ENCODE measurements at places on chromosomes 3 and 15. TPM values are rescaled to one million over a fixed set of nuclear protein-coding genes. Genes with fewer than 3 reads are reported as not detected.

The MESD gene
- total RNA-seq: 17.1 TPM

The RBP2 gene
- total RNA-seq: not detected

The ITPKA gene
- total RNA-seq: 1.6 TPM

The ZNF620 gene
- total RNA-seq: 0.86 TPM

The MRAS gene
- 46.4 TPM for total RNA-seq

The PRSS50 gene
- total RNA-seq: not detected

The C3orf49 gene
- not detected for total RNA-seq

The MYZAP gene
- 0.43 TPM for total RNA-seq

The TIPIN gene
- total RNA-seq: 10.0 TPM

The ADCY5 gene
- 0.43 TPM for total RNA-seq

DNA sequence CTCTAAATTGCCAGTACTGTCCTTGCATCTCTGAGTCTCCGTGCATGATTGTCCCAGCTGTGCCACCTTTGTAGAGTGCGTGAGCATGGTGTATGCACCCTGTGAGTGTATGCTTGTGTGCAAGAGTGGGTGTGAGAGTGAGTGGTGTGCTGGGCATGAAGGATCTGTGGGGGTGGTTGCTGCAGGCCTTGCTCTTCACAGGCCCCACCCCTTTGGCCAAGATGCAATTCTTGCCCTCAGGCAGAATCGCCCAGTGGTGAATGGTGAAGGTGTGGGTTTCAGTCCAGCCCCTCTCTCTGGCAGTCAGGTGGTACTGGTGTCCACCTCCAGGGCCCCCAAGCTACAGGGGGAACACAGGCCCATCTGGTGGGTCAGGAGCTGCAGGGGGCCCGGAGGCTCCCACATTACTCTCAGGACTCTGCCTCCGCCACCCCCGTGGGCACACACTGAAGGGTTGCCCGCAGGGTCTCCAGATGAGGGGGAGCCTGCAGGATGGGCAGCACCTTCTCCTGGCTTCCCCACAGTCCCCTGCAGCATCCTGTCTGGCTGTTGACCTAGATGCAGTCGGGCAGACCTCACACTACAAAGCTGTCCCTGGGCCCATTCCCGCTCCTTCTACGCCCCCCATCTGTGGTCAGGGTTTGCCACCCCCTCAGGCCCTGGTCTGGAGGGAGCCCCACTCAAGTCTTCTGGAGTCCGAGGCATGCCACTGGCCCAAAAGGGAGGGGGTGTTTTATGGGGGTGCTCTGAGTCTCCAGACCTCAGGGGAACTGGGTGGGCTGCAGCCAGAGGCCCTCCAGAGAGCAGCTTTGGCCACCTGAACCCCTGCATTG lies 8.3 kb upstream of the ROPN1B start:
- no peak for DNase-seq

- DNase-seq: no peak
Measured at GRCh38 chr15:96337365-96338023, 7.0 kb downstream of the NR2F2 start.

- DNase-seq: peak; percentile 46
Measured at GRCh38 chr3:194727435-194728128, 41.9 kb downstream of the FAM43A start.

DNA sequence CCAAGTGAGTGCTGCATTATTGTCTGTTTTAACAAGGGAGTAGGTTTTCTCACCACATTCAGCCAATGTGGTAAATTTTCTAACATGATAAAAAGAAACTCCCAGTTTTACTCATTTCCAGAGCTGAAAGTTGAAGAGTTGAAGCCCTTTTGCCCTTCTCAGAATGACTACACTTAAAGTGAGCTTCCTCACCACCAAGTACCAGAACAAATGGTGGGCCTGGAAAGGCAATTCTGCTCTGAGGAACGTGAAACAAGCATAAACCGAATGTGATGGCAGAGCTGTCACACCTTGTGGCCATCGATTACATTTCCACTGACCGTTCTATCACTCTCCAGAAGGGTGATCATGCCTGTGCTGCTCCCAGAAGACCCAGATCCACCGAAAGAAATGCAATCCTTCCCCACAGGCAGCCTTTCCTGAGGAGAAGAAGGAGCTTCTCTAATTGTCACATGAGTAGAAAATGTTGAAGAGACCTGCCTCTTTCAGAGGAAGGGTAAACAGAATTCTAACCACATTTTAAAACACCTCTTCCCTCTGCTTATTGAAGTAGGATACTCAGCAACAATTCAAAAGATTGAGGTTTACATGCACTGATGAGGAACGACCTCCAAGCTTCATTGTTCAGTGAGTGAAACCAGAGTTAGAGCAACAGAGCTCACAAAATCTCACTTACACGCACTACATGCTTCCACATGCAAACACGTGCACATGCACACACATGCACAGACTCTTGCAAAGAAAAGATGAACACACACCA lies 21.4 kb upstream of the CCR9 start:
- no peak for DNase-seq

DNA sequence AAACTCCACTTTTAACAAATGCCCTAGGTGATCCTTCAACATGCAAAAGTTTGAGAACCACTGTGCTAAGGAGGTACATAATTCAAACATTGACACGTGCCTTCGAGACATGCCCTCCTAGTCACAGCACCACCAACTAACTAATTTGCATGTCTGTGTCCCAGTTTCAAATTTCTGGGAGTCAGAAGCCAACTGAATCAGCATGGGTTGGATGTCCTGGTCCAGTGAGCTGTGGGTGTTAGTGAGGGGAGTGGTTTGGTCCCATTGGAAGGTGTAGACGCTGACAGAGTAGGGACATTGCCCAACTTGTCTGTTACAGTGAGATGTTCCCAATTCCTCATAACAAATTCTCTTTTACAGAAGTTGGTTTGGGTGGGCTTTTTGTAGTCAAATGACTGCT lies 67.3 kb upstream of the ADPGK start:
- no peak for DNase-seq

DNA sequence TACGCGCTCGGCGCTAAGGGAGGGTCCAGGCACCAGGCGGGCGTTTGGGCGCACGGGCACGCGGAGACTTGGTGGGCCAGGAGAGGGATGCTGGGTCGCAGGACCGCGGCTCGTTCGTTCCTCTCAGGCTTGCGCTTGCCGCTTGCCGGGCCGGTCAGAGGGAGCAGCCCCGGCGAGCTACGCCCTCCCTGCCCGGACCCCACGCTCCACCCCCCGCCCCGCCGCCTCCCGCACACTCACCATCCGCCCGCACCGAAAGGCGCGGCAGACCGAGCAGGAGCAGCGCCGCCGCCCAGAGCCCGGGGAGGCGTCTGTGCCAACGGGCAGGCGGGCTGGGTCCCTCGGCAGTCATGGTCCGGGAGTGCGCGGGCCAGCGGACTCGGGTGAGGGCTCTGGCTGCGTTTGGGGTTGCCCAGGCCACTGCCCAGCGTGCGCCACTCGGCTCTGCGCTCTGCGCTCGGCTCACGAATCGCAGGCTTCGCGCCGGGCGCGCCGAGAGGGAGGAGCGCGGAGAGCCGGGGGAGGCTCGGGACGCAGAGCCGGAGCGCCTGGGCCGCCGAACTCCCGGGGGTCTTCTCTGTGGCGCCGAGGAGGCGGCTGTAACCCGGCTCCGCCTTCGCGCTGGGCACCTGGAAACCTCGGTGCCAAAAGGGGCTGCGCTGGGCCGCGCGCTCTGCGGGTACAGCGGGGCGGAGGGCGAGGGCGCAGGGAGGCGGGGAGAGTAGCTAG lies at the start of gene SUSD5:
Gene SUSD5 (minus strand): TSS at position 365 of the 729 bp plus-strand sequence. CDS start 13 bp downstream, at position 352.
- DNase-seq: peak; percentile 16

- no peak for DNase-seq
Measured at GRCh38 chr3:270688-271087, 74.1 kb downstream of the CHL1 start.

DNA sequence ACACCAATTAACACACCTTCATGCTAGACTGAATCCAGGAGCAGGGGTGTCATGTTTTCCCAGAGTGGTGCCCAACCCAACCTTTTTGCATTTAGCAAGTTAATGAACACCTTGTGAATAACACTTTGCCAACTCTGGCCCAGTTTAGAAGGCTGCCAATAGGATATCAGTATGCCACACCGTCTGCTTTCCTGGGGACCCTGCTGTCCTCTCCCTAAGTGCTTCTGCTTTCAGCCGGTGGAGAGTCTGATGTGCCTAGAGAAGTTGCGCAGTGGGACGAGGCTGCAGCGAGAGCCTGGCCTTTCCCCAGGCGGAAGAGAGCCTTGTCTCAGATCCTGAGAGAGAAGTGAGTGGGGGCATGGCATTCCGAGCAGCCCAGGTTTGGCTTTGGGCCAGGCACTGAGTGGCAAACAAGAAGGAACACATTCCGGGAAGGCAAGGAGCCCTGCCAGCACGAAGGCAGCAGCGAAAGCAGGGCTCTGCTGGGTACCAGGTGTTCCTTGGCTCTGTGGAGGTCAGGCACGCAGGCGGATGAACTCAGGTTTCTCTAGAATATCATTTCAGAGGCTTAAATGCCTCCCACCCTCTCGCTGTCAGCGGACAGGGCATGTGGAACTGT lies 36.9 kb downstream of the SENP8 start:
- DNase-seq: peak; percentile 16

GRCh38 chr15:81795899-81796298 lies 249.9 kb downstream of the MEX3B start:
- no peak for DNase-seq

DNA sequence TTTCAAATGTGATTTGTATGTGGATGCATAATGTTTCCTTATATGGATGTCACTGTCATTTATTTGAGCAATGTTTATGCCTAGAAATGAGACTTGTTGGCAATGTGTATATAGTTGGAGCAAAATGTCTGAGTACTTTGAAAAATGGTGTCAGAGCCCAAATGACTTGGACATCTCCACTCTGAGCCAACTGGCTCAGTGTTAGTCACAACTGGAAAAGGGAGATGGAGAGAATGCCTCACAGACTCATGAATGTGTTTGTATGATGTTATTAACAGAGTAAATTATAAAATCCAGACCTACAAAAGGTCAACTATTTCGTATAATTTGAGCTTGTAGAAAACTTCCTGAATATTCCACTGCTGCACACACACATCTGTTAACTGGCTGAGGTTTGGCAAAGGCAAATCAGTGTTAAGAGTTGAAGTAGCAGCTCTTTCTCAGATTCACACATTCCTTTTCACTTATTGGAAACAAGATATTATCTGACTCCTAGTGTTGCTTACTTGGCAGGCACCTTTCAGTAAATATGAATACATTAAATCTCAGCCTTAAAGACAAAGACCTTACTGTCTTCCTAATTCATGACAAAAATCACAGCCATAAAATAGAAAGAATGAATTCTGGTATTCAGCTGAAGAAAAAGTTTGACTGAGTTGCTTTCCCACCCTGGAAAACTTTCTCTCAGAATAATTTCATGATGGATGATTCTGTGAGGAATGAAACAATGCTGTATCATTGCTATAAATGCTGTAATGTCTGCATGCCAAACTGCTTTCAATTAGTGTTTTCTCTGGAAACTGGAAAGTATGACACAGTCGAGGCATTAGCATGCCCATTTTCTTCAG lies 27.0 kb downstream of the ADIPOQ start:
- no peak for DNase-seq

- DNase-seq: no peak
Measured at GRCh38 chr3:167095976-167096375, 284.1 kb downstream of the ZBBX start.

GRCh38 chr3:156148946-156149381 lies 28.6 kb downstream of the KCNAB1 start:
- peak; percentile 18 for DNase-seq

Measured in fibroblast of villous mesenchyme (primary cell).